CD4-positive, alpha-beta T cell treated with Interleukin-4 for 1 hour (primary cell): ENCODE measurements at places on chromosomes 7 and 10.

- no peak for DNase-seq
These were observed 22.6 kb downstream of the TBATA start for GRCh38 chr10:70762441-70763175.

DNA sequence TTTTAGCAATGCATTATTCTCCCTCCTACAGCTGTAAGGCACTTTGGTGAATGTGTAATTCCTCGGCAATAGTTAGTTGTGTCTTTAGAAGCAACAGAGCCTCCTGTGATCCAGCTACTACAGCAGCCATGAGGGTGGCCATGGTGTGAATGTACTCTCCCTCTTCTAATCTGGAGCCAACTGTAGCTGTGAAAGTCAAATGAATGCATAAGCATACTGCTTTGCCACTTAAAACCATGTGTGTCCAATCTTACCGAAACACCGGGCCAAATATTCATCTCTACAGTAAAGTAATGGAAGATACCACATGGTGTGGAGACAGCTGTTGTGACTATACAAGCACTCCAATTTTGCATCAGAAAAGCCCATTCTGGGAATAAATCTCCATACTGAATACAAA lies 195.0 kb downstream of the DNAJC1 start:
- DNase-seq: no peak

- DNase-seq: no peak
These were observed 261.8 kb downstream of the THSD7A start for GRCh38 chr7:11570205-11570604.

DNA sequence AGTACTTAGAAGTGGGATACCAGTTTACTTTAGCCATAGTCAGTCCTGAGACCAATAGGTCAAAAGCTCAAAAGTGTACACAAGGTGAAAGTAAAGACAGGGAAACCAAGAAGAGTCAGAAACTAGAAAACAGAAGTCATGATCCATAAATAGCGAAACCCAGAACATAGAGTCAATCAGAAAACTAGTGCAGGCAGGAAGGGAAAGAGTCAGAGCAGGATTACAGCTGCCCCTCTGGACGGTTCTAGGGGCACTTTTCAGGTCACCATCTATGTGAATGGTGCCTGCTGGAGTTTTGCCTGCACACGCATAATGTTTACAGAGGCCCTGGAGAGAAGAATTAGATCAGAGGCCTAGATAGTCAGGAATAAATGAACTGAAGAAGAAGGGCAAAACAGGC lies 22.4 kb upstream of the DMTF1 start:
- no peak for DNase-seq

- no peak for DNase-seq
These were observed 245.9 kb upstream of the HGF start for GRCh38 chr7:82015751-82016150.

DNA sequence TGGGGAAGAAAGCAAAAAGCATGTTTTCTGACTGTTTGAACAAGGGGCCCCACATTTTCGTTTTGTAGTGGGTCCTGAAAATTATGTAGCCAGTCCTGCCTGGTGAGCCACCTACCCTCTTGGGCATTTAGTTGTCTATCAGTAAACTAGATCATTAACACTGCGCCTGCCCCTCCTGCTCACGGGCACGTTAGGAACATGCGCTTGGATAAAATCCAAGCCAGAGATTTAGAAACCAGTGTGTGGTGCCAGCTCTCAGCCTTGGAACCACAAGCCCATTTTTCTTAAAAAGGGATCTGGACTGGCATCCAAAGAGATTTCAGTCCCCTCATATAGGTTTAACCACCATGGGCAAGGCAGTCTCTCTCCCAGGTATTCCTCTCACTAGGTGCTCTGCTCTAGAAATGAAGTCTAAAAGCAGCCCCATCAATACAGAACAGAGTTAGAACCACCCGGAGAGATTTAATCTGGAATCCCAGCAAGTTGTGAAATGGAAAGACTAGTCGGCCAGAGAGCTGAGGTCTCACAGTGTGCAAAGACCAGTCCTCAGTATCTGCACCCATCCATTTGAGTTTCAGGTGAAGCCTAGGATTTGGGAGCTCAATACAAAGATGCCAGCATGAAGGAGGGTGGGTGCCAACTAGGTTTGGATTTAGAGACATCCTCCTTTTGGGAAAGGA lies 123.9 kb upstream of the TCF7L2 start:
- DNase-seq: no peak

- no peak for DNase-seq
These were observed 22.2 kb downstream of the MPP7 start for GRCh38 chr10:28280652-28281051.

DNA sequence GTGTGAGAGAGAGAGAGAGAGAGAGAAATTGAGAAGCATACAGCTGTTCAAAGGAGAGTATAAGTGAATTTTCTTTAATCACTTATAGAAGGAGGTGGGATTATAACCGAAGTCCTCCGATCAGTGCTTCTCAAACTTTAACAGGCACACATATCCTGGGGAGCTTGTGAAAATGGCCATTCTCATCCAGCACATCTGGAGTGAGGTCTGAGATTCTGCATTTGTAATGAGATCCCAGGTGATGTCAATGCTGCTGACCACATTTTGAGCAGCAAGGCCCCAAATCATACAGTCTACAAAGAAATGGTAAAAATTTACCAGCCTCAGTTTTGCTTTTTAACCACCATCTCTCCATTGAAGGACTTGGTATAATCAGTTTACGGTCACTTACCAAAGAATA lies 219.0 kb downstream of the PTEN start:
- no peak for DNase-seq

- no peak for DNase-seq
These were observed 4.0 kb upstream of the TMEM106B start for GRCh38 chr7:12207046-12207445.

DNA sequence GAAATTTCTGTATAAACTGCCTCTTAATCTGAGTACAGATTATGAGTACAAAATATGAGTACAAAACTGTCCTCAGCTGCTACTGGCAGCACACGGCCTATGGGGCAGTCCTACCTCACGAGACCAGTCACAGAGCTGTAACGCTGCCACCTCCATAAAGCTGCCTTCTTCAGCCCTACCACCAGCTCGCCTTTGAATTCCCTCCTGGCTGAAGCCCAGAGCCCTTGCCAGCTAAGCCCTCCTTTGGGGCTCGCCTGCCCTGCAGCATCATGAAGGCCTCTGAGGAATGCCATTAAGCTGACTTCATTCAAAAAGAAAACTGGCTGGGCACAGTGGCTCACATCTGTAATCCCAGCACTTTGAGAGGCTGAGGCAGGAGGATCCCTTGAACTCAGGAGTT lies 180.0 kb upstream of the SH2B2 start:
- DNase-seq: no peak
